ENCODE measurements at places on chromosomes 3 and 15.
A peak's percentile ranks its signal among the peaks of the same experiment; 100 is the strongest.

GRCh38 chr3:39135170-39135805 is 18.1 kb downstream of the CSRNP1 start:
- DNase-seq: no peak

DNA sequence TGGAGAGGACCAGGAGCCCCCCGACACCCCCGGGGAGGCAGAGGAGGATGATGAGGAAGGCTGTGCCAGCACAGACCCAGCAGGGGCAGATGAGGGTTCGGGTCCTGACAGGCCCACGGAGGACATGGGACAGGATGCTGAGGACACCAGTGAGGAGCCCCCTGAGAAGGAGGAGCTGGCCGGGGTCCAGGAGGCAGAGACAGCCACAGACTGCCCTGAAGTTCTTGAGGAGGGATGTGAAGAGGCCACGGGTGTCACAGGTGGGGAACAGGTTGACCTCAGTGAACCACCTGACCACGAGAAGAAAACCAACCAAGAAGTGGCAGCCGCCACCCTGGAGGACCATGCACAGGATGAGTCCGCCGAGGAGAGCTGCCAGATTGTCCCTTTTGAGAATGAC is 909 bp downstream of the FGD5 start:
- no peak for DNase-seq

DNA sequence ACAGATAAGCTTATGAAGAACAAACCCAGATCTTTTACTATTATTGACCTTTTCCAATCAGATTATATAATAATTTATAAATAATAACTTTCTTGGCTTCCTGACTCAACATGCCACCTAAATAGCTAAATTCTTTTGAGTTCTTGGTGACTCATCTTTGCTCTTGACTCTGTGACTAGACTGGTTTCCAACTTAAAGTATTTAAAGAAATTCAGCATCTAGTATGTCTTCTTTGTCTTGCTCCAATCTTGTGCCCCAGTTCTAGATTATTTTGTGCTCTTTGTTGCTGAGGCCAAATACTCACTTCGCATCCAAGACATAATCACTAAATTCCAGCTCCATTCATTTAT is 483.2 kb upstream of the TBL1XR1 start:
- no peak for DNase-seq

DNA sequence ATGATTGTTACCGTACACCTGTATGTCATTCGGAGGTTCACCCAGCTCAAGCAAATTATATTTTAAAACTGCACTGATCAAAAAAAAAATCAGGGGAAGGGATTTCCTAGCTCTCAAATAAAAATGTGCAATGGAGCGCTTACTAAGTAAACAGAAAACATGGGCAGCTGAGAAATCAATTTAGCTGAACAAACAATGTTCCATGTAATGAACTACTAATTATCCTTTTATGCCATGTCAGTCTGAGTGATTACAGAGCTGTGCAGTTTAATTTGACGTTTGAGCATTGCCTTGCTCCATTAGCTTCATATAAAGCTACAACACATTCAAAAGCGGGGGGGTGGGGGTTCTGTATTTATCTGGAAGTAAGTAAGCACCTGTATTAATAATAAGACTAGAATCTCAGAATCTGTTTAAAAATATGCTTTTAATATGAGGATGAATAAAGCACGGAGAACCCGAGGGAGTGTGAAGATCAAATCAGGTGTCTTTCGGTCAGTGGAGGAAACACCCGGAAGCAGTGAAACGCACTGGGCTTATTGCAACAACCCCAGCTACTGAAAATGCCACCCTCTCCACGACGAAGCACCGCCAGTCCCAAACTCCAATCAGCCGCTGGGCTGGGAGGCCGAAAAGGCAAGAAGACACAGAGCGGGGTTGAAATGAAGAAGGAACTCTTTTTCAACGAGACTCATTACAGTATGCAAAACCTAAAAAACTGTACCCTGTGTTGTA is 196.5 kb upstream of the ATP11B start:
- DNase-seq: no peak

DNA sequence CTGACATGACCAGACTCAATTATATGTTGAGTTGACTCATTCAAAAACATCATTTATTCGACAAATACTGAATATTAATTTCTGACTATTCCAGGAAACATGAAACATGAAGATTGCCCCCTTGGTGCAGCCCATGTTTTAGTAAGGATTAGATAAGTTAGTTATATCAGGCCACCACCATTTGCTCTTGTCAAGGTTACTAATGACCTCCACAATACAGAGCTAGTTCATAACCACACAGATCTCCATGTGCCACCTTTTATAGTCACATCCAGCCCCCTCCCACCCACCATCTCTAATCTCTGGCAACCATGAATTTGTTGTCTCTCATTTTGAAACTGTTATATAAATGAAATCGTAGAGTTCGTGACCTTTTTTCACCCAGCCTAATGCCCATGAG is 15.7 kb downstream of the KLHL18 start:
- DNase-seq: peak; percentile 65

DNA sequence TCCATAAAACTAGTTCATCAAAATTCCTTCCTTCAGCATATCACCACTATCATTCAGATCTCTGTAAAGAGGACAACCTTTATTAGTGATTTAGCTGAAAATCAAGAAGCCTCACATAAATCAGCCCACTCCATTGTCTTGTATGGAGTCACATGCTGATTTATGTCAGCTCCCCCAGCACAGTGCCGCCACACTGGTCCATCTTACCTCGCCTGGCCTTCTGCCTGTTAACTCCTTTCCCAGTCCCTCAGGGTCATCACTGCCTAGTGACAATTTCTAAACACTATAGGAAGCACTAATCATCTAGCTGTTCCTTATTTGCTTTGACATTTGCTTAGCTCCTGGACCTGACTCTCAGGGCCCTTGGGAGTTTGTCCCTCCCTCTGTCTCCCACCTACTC is 75.4 kb downstream of the PLCL2 start:
- DNase-seq: no peak

GRCh38 chr3:186782542-186783057 is 777 bp upstream of the EIF4A2 start:
- DNase-seq: no peak

- DNase-seq: no peak
Measured at GRCh38 chr15:62566248-62566647, 401.2 kb upstream of the C2CD4B start.

- no peak for DNase-seq
Measured at GRCh38 chr15:75840659-75841058, 2.6 kb upstream of the UBE2Q2 start.

DNA sequence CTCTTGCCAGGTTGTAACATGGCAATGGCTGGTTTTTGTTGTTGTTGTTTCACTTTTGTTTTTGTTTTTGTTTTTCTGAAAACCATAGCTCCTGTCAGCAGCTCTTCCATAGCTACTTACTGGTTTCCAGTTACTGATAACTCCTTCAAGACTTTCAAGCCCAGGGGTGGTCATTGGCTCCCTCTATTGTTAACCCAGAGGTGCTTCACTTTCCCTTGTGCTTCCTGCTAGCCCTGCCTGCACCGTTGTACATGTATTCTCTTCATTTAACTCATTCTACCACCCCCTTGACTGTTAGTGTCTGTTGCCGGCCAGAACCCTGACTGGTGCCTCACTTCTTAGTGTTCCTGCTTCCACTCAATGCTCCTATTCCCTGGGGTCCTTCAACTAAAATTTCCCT is 4.2 kb upstream of the TRAT1 start:
- peak; percentile 85 for DNase-seq

GRCh38 chr3:89098964-89099585 is 8.3 kb upstream of the EPHA3 start:
- DNase-seq: peak; percentile 78

DNA sequence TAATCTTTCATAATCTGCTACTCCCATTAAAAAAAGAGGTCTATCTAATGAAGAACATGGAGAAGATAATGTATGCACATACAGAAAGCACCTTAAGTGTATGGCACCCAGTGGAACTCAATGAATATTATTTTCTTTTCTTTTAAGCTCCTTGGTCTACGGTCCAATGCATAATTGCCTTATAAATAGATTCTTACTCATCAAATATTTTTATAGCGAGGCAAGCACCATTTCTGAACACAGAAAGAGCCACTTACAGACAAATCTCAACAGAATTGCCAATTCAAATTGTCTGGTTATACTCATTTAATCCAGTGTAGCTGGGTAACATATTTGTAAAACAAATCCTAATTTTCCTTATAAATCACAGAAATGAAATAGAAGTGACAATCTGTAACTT is 6.3 kb downstream of the PDZRN3 start:
- no peak for DNase-seq

DNA sequence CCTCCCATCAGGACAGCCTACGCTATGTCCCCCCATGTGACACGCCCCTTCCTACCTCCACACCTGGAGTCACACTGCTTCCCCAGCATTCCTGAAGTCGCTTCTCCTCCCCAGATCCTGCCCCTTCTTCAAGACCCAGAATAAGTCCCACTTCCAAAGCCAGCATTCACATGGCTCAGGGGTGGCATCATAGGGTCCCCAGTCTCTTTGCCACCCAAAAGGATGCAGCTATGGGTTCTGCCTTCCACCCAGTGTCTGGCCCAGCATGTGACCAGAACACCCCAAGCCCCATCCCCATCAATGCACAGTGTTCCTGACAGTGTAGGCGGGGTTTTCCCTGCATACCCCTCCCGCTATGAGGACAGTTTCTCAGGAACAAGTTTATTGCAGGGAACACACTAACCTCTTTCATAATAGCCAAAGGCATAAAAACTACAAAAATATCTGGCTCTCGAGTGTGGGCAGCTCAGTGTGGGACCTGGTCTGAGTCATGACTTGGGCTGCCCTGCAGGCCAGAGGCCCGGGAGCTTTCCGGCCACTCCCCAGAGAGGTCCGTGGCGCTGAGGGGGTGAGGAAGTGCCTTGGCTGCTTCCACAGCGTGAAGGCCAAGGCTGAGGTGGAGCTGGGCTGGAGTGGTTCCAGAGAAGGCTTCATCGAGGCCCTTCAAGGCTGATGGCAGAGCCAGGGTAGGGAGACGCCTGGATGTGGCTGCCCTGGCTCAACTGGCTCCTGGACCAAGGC is 5.8 kb downstream of the ISLR start:
- DNase-seq: no peak

GRCh38 chr3:71102111-71102983 is 481.2 kb downstream of the FOXP1 start:
- no peak for DNase-seq

DNA sequence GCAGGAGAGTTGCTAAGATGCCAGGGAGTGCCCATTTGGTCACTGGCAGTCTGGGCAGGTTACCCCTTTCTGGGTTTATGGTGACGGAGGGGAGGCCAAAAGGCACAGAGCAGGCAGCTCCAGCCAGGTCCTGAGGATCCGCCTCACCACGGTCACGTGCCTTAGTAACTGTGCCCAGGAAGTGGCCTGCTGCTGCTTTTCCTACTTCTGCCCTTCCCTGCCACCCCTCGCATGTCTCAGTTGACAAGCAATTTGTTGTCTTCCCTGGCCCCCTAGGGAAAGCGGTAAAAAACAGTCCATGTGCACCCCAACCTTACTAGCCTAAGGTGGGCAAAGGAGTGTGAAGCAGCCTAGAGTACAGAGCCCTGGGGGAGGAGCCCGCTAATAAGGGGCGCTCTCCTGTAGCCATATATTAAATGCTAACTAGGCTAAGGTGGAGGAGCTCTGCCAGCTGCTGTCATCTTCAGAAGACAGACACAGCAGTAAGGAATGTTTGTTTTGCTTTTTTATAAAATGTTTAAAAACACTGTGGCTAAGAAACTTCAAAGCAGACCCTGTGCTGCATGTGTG is 9.1 kb upstream of the LIPH start:
- DNase-seq: no peak

GRCh38 chr15:60191821-60192220 is 187.7 kb downstream of the FOXB1 start:
- DNase-seq: no peak

DNA sequence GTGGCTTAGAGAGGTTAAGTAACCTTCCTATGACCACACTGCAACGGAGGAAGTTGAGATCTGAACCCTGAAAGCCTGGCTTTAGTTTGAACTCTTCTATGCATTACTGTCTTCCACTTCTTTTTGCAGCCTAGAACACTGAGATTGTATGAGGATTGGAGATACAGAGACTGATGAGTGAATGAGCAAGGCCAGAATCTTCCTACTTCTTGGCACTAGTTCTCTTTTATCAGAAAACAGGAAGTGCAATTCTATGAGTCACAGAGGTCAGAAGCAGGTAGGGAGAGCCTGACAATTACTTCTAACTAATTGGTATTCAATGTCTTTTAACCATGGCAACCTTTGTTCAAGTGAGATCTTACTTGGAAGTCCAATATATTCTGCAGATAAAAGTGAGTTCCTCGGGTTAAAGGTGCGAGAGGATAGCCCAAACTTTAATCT is 219.0 kb downstream of the SHQ1 start:
- DNase-seq: peak; percentile 60

GRCh38 chr3:190005343-190006113 is 115.2 kb downstream of the P3H2 start:
- no peak for DNase-seq

- no peak for DNase-seq
Measured at GRCh38 chr3:42027571-42027970, 63.6 kb upstream of the TRAK1 start.

GRCh38 chr3:147299656-147300055 is 106.7 kb downstream of the ZIC4 start:
- no peak for DNase-seq

GRCh38 chr3:52257911-52258310 is 12.4 kb downstream of the PPM1M start:
- peak; percentile 38 for DNase-seq

DNA sequence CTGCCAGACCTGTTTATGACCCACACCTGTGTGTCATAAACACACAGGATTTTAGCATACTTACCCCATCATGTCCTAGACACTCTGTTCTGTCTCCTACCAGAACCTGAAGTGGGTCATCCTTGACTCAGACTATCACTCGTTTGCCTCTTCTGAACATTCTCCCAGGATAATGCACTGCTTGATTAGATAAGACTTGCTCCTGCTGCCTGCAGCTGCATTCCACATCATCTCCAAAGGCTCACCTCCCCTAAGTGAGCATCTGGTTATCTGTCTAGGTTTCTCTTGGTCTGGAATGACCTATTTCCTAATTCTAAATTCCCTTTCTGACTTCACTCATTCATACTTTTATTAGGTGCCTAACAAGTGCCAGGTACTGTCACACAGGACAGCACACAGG is 332.1 kb downstream of the NTRK3 start:
- DNase-seq: no peak

DNA sequence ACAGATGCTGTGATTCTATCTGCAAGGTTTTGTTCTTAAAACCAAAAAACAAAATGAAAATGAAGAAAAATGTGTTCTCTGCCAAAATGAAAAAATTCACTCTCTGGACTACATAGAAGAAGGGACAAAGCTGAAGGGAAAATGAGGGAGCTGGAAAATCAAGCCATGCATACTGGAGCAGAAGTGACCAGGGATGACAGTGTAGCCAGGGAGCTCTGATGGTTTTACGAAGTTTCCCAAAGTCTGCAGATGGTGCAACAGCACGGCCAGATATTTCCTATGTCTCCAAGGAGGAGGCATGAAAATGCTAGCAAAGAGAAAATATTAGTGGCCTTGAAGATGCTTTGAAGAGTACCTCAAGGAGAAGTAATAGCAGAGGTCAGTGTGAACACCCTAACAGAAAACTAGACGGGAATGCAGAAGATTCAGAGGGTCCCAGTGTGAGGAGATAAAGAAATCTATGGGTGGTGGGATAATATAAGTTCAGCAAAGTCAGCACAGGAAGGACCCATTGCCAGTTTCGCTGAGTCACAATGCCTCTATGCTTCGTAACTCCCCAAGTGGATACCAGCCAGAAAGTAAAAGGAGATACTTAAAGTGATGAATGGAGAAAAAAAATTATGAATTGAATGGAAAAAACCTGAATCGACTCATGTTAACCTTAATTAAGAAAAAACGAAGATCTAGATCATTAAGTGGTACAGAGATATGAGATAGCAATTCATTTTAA is 39.0 kb upstream of the POMGNT2 start:
- peak; percentile 39 for DNase-seq

GRCh38 chr15:101065570-101066221 is 146.5 kb downstream of the LRRK1 start:
- no peak for DNase-seq

All from OCI-M1 (cell line).